ENCODE measurements at places on chromosomes 7 and 10.
A peak's percentile ranks its signal among the peaks of the same experiment; 100 is the strongest.

- no peak for DNase-seq
Measured at GRCh38 chr7:101537205-101537604, 91.9 kb downstream of the MYL10 start.

DNA sequence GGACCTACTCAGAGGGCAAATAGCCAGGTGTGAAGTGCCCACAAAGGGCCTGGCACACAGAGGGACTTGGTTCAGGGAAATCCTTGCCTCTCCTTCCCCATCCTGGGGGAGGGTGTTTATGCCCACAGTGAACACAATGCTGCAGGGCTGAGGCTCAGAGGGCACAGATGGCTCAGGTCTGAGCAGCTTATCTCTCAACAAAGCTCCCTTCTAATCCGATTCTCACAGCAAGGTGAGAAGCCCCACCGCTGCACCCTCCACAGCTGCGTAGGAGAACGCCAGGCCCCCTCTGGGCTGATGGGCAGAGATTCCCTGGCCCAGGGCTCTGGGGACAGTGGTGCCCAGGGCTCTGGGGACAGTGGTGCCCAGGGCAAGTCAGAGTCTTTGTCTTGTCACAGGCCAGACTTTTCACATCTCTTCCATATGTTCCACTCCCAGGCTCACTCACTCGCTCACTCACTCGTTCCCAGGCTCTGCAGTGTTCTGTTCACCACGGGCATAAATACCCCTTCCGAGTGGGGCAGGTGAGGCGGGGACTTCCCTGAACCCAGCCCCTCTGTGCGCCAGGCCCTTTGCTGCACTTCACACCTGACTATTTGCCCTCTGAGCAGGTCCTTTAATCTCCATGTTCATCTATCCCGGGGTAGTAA is 8.7 kb upstream of the CDHR1 start:
- no peak for DNase-seq

DNA sequence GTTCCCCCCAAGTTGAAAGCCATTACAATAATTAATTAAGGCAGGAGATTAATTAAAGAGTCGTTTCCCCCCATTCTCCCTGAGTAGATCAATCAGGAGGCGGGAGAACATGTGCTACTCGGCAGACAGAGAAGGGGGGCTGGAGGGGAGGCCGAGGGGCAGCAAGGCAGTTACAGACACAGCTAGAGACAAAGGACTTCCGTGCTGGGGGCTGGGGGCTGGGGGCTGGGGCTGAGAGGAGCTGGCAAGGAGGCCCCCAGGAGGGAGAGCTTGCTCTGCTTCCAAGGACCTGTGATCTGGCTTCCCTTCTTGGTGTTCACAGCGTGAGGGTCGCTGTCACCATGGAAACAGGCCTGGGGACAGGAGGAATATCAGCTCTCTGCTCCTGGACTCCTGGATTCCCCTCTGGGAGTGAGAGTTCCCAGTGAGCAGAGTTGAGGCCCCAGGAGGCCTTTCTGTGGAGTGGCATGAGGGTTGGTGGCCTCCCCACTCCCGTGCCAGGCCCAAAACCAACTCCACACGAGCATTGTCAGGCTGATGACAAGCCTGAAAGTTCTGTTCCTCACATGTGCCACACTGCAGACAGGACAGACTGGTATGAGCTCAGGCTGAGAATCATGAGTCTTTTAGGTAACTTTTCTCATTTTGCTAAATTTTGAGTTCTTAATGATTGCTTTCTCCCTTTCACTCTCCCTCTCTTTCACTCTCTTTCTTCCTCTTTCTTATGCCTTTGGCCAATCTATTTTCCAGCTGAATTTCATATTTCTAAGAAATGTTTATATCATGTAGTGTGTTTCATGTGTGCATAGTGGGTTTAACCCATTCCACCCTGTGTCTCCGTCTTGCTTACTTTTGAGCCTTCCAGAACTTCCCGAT is 16.4 kb downstream of the FAM241B start:
- no peak for DNase-seq

GRCh38 chr7:43351683-43352082 is 231.2 kb upstream of the STK17A start:
- DNase-seq, result no peak

- DNase-seq, result no peak
Measured at GRCh38 chr10:126857178-126857806, 47.9 kb upstream of the DOCK1 start.

DNA sequence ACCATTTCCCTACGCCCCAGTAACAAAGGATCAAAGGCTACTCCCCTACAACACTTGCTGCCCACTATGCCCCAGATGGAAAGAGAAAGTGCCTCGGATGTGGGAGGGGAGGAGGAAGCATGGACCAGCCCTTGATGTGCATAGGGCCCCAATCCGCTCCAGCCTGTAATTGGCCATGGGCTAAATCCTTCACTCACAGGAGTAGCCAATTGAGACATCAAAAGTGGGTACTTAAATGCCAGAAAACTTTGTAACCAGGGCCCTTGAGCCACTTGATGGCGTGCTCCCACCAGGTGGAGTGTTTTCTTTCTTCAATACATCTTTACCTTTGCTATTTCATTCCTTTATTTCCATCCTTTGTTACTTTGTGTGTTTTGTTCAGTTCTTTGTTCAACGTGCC is 500.5 kb upstream of the LRRN3 start:
- DNase-seq, result peak; percentile 10

- DNase-seq, result no peak
Measured at GRCh38 chr7:154416714-154417113, 364.5 kb downstream of the DPP6 start.

DNA sequence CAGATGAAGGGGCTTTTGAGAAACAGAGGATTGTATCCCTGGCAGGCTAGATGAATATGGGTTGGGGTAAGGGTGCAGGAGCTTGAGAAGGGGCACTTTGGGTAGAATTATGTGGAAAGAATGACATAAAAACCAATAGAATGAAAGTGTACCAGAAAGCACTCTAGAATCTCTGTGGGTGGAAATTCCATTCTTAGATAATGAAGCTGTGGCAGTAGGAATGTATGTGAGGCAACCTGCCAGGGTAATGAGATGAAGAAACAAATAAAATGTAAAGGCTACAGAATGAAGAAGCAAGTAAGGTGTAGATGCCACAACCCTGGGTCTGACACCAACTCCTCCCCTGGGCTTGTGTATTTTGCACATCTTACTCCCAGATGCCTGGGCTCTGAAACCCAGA is 16.8 kb downstream of the NOBOX start:
- no peak for DNase-seq

GRCh38 chr10:33229252-33229948 is 105.1 kb downstream of the NRP1 start:
- no peak for DNase-seq

DNA sequence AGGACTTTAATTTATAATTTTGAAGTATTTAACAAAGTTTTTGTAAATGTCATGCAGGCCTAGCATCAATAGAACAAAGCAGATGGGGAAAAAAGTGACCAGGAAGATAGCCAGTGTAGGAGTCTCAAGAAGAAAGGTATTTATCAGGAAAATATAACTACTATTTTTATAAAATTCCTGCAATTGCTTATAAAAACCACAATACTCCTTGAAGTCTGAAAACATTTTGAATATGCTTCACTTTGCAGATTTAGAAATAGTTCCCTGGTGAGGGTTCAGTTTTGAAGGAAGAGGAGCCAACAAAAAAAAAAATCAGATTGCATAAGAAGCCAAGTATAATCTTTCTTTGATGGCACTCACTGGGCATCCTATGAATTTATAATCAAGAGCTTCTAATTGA is 34.1 kb downstream of the MTERF1 start:
- DNase-seq, result no peak

DNA sequence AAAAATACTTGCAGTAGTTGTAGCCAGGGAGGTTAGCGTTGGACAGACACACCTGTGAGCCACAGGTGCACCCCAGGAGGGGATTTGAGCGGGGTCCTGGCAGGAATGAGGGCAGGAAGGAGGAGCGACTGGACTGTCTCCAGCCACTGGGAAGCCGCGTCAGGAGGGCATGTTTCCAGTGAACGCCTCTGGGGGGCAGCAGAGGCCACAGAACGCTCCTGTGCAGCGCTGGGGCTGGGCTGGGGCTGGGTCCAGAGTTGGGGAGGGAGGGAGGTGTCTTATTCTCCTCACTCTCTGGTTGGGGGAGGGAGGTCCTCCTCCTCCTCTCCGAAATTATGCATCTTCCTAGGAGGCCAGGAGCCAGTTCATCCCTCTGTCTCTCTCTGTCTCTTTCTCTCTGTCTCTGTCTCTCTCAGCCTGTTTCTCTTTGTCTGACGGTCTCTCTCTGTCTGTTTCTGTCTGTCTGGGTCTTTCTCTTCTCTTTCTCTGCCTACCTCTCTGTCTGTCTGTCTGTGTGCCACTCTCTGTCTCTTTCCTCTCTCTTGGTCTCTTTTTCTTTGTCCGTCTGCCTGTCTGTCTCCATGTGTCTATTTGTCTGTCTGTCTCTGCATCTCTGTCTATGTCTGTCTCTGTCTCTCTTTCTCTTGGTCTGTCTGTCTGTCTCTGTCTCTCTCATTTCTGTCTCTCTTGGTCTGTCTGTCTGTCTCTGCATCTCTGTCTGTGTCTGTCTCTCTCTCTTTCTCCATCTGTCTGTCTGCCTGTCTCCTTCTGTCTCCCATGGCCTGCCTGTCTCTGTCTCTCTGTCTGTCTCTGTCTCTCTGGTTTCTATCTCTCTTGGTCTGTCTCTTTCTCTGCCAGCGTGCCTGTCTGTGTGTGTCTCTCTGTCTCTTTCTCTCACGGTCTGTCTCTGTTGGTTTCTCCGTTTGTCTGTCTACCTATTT is 9.9 kb upstream of the PSMG3 start:
- DNase-seq, result peak; percentile 84

- DNase-seq, result no peak
Measured at GRCh38 chr10:94264085-94264484, 98.7 kb downstream of the NOC3L start.

DNA sequence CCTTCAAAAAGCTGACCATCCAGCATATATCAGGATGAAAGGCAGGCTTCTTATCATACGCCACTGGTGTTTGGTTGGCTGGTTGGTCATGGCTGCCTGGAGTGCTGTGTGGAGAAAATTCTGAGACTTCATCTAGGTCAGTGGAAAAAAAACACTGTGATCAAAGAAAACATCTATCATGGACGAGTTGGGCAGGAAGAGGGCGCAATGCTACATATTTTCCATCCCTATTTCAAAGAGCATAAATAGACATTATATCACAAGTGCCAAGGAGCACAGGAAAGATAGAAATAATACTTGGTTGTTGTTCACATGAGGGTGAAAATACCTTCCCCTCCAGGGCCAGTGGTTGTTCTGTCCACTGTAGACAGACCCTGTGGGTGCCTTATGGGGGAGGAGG is 128.4 kb upstream of the PLPP4 start:
- DNase-seq, result no peak

DNA sequence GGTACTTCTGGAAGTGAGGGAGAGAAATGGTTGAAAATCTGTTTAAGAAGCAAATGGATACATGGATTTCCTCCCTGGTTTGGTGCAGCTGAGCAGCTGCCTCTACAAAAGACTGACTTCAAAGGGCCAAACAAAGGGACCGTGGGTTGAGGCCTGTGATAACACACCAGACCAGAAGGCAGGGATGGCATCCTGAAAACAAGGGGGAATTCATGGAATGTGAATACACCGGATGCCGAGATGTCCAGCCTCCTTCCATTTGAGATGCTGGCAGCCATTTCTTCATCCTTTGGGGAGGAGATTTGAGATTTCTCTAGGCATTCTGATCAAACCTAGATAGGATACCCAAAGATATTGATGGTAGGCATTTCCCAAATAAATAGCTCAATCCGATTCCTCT is 36.9 kb downstream of the TAF3 start:
- DNase-seq, result no peak

GRCh38 chr7:37918526-37918925 is 1.9 kb upstream of the SFRP4 start:
- no peak for DNase-seq

DNA sequence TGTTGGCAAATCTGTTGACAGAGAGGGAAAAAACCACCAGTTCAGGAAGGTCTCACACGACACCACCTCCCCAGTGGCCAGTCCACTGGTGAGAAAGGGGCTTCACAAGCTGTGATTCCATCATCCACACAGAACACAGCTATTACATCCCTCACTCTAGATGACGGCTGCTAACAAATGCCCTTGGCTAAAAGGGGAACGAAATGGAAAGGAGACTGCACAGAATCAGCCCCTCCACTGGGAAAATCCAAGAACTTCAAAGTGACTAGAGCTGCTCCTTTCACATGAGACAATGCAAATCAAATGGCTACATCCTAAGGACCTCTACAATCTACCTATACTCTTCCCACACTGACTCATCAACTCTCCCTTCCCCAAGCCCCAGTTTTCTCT is 5.6 kb downstream of the PARP12 start:
- DNase-seq, result no peak

DNA sequence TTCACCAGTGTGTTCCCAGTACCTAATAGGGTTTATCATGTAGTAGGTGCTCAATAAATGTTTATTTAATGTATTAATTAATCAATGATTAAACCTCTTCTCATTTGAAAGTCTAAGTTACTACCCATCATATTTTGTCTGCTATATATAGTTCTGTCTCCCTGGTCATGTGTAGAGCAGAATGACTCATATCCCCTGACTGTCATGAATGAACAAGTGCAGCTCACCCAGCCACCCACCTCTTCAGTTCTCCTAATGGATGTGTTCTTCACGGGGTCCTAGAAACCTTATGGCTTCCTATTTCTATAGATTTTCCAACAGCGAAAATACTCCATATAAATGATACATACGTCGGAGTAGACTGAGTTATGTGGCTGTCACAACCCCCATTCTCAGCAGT is 64.5 kb downstream of the HIF1AN start:
- no peak for DNase-seq

DNA sequence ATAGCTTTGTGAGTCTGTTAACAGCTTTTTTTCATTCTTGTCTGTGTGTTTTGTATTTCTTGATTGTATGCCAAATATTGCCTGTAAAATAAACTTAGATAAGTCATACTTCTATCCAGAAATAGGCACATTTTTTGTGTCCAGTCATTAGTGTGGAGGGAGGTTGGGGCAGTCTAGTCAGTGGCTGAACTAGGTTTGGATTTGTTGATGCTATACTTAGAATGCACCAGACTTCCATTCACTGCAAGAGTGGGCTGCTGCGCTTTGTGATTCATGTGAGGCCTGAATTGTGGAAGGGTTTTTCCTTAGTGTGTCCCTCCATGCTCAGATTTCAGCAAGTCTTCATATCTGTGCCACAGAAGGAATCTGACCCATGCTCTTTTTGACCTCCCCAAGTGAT is 50.0 kb downstream of the TRUB1 start:
- DNase-seq, result no peak
